ENCODE measurements at places on chromosomes 6 and 20. TPM values are rescaled to one million over a fixed set of nuclear protein-coding genes. Genes with fewer than 3 reads are reported as not detected.

Gene TAAR9
- total RNA-seq: not detected

Gene CCN2
- 12.5 TPM for total RNA-seq

Gene TBX18
- 8.4 TPM for total RNA-seq

Gene BPIFB4
- not detected for total RNA-seq

Gene FERMT1
- total RNA-seq: 1.5 TPM

Gene VIP
- 0.41 TPM for total RNA-seq

Gene STMND1
- not detected for total RNA-seq

Gene PPP1R3G
- total RNA-seq: 13.1 TPM

Gene C4A
- total RNA-seq: 92.1 TPM

Gene MCCD1
- total RNA-seq: not detected

Gene AIF1
- total RNA-seq: 22.1 TPM

Gene CTAGE9
- not detected for total RNA-seq

Gene NKX2-2
- not detected for total RNA-seq

Gene PTGIS
- total RNA-seq: 24.2 TPM

Gene OR2H2
- total RNA-seq: not detected

Gene RAET1G
- total RNA-seq: 0.22 TPM

Gene MAP3K4
- 49.0 TPM for total RNA-seq

Gene HAO1
- total RNA-seq: not detected

Gene SNAP25
- not detected for total RNA-seq

All from Right ventricle myocardium inferior (tissue), 1 donor.